Activated CD4-positive, alpha-beta T cell treated with anti-CD3 and anti-CD28 coated beads, Interleukin-2, amount 10 ng/mL, durations not matched to agents 7 days and 5 days (primary cell): ENCODE measurements at places on chromosomes 3 and 15. TPM values are rescaled to one million over a fixed set of nuclear protein-coding genes. Genes with fewer than 3 reads are reported as not detected.

CALML4 gene
- total RNA-seq, result 11.2 TPM

GOLGA6A gene
- total RNA-seq, result not detected

GRCh38 chr3:110324171-110324705 is 747.4 kb upstream of the NECTIN3 start:
- DNase-seq, result no peak
- H3K4me3 ChIP-seq, result no peak overlapping the region
- no peak overlapping the region for H3K27ac ChIP-seq
- no peaks in the 10 kb centered on the region for H3K36me3 ChIP-seq
- no peaks in the 10 kb centered on the region for H3K4me1 ChIP-seq

DNA sequence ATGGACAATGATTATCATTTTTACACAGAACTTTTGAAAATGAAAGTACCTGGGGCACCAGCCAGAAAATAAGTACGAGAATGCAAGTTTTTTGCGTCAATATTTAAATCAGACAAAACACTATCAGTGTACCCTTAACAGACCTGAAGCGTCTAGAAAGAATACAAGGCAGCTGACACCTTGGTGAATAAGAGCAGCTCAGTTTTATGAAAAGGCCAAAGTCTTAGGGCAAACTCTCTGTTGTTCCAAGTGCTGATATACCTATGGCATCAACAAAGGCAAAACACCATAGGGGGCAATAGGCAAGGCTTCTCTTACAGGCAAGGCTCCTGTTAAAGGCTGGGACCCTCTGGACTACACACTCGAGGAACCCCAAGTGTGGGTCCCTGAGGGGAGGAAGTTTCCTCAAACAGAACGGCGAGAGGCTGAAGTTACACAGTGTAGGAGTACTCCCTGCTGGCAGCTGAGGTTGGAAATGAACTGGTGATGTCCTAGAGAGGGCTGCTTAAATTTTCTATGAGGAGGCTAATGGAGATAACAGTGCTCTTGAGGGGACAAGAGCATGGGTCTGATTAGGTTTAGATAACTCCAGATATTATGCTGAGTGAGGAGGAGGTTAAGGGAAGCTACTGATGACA is 291.0 kb downstream of the TIGIT start:
- no peak for DNase-seq
- no peak overlapping the region for H3K27ac ChIP-seq
- H3K27me3 ChIP-seq, result no peaks in the 10 kb centered on the region
- no peaks in the 10 kb centered on the region for H3K36me3 ChIP-seq
- H3K4me3 ChIP-seq, result no peak overlapping the region
- H3K4me1 ChIP-seq, result peaks cover 9% of the 10 kb centered on the region

DNA sequence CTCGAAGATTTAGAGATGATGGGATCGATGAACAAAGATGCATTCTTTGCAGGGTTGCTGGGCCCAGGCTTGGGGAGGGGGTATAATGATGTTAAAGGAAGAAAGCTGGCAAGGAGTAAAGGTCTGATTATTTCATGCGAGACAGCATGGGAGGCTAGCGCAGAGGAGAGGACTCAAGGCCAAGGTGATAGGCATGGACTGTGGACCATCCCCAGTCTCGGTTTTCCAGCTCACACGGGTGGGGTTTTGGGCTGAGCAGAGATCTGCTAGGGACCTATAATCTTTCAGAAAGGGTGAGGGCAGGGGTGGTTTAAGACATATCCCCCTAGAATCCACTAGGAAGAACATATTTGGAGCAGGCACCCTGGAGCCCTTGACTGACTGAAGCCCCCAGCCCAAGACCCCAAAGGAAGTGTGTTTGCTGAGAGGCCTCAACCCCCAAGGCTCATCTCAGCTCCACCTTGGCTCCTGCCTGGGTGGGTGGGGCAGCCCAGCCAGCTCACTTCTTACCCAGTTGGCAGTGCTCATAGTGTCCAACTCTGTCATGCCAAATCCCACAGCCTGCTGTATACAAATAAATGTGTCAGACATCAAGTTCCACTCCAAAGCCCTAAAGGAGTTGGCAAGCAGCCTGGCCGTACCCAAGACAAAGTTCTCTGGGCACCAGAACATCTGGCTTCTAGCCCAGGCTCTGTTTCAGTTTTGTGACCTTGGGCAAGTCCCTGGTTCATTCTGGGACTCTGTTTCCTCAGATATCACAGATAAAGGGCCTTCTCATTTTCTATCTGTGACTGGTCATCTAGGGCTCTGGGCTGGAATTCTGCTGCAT is 17.9 kb downstream of the ACSBG1 start:
- no peak for DNase-seq
- no peaks in the 10 kb centered on the region for H3K4me1 ChIP-seq
- no peaks in the 10 kb centered on the region for H3K36me3 ChIP-seq
- H3K27ac ChIP-seq, result no peak overlapping the region
- no peak overlapping the region for H3K4me3 ChIP-seq
- H3K27me3 ChIP-seq, result peaks cover 8% of the 10 kb centered on the region
